ENCODE measurements at places on chromosomes 12 and 14.

- DNase-seq: peak; percentile 50
Observed at GRCh38 chr14:54773171-54774006, 129.2 kb downstream of the GCH1 start.

- no peak for DNase-seq
Observed at GRCh38 chr14:53060046-53060445, 93.1 kb downstream of the DDHD1 start.

- DNase-seq: no peak
Observed at GRCh38 chr12:87349681-87350080, 679.5 kb downstream of the C12orf50 start.

DNA sequence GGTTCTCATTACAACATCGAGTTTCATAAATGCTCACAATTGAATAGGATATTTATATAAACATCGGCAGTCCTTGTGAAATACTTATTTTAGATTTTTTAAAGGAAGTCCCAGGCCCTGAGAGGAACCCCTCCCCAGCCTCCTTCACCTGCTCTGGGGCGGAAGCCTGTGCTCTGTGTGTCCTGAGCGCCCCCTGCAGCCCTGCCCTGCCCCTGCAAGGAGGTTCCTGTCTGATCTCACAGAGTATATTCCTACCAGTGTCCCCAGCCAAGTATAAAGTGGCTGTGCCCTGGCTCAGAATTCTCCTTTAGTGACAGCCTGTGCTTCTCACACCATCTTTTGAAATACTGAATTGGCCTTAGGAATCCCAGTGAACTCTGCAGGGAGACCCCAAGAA is 659.5 kb downstream of the TMEM121 start:
- no peak for DNase-seq

DNA sequence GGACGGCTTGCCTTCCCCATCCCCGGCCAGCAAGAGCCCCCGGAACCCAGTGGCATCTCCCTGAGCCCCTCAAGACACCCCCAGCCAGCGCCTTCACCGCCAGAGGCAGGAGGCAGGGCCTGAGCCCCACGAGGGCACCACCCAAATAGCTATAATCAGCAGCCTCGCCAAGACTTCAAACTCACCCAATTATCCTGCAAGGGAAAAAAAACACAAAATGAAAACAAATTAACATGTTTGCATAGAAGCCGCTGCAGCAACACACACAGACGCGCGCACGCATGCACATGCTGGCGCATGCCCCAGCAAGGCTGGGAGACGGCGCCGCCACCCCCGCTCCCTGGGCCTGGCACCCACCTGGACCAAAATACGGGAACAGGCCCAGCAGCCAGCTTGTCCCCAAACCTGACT is 15.8 kb downstream of the FAM222A start:
- DNase-seq: no peak

All from NCI-H748 treated with DMSO at 0.1 percent for 48 hours (cell line).